Mucosa of descending colon (tissue), 3 donors: ENCODE measurements at places on chromosomes 3 and 15. TPM values are rescaled to one million over a fixed set of nuclear protein-coding genes. Genes with fewer than 3 reads are reported as not detected.

Gene GOLGA8J
- total RNA-seq, result not detected

Gene IL17RC
- 36.1 TPM for total RNA-seq

Gene CILP
- 10.3 TPM for total RNA-seq

DNA sequence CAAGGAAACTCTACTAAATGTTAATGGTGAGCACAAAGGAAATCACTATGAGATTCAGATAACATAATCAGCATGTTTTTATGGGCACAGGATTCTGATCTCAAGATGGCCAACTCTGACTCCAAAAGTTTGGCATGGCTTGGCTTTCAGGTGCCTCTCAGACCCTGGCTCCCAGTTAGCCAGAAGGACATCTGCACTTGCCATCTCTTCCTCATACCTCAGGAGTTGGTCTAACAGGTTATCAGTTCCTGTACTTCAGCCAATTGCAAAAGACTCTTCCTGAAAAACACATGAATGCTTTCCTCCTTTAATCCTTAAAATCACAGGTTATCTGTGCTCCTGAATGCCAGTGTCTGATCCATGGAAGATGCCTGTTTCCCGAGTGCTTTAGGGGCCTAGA lies 25.0 kb downstream of the TMPRSS7 start:
- DNase-seq, result no peak

DNA sequence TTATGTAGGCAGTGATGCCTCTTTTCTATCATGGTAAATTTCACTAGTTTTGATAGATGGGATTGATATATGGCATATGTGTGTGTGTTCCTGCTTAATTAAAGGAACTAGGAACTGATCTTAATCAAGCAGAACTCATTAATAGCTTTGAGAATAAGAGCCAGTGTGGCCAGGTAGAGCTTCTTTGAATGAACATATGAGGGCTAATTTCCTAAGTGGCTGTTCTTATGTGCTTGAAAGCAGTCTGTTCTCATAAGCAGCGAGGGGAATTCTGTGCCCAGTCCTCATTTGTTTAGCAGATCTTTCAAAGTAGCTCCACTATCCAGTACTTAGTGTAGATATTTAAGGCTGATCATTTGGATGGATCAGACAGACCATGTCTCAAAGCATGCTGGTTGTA lies 164.2 kb downstream of the GABRG3 start:
- no peak for DNase-seq

DNA sequence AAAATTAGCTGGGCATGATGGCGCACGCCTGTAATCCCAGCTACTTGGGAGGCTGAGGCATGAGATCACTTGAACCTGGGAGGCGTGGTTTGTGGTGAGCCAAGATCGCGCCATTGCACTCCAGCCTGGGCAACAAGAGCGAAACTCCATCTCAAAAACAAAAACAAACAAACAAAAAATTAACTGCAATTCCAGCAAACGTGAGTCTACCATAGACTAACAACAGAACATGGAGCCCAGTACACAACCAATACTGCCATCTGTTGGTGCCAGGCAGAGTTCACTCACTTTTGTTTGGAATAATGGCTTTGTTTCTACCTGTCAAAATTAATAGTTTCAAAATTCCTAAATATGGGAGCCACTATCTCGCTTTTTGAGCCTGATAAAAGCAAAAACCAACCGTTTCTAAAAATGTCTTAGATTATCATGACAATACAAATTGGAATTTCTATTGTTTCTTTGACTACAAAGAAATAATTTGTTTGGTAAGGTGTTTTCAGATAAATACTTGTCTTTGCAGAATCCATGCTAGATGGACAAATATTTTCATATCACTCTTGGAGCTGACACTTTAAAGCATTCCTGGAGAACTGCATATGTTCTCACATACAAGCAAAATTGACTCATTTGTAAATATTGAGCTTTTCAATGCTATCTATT lies 45.0 kb downstream of the GPR176 start:
- peak; percentile 70 for DNase-seq

DNA sequence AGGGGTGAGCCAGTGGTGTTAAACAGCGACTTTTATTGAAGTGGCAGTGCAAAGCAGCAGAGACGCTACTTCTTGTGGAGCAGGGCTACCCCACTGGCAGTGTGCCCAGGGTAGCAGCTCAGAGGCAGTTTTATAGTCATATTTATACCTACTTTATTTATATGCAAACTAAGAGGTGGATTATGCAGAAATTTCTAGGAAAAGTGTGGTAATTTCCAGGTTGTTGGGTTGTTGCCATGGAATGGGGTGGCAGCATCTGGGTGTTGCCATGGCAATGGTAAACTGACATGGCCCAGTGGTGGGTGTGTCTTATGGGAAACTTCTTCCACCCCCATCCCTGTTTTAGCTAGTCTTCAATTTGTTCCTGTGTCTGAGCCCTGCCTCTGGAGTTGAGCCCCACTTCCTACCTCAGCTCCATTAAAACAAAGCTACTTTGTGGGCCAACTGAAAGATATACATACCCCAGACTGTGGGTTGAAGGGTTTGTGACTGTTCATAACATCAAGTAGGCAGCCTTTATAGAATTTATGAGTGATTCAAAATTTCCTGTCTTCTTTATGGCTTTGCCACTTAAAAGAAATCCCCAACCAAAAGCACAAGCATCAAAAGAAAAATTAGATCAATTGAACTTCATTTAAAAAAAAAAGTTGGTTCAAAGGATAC lies 60.3 kb downstream of the EBLN2 start:
- DNase-seq, result no peak

GRCh38 chr3:20075197-20075596 lies 35.0 kb downstream of the KAT2B start:
- no peak for DNase-seq

GRCh38 chr3:78792733-78793132 lies 975.1 kb downstream of the ROBO1 start:
- DNase-seq, result no peak
